ENCODE measurements at places on chromosomes 2 and 18.

- no peak for DNase-seq
Measured at GRCh38 chr2:62309465-62310091, 113.7 kb downstream of the B3GNT2 start.

GRCh38 chr2:155651851-155652250 is 680.7 kb downstream of the NR4A2 start:
- no peak for DNase-seq

DNA sequence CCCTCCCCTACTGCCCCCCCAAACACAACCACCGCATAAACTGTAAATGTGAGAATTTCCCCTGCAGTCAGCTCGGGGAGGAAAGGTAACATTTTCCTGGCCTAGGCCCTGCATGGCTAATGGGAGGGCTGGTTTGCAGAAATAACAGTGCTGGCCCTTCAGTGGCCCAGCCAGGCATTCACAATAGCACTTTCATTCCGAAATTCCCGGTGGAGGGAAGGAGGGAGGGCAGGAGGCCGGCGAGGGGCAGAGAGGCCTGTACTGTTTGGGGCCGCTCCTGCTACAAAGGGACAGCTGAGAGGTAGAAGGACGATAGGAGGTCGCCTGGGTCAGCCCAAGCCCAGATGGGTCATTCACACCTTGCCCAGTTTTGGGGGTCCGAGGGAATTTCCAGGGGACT is 11.3 kb downstream of the CYP26B1 start:
- DNase-seq = no peak

DNA sequence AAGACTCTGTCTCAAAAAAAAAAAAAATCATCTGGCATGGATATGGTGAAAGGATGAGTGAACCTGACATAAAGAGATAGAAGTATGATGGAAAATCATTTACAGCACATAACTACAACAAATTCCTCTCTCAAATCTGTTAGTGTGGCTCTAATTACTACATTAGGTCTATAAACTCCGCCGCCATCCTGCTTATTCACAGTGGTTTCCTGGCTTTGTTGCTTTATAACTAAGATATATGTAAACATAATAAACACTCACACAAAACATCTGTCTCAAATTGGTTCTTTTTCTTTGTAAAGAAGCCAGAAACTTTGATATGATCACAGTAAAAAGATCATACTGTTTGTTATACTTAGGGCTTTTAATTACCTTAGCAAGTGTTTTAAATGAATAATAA is 412.6 kb upstream of the FAM98A start:
- DNase-seq = no peak

DNA sequence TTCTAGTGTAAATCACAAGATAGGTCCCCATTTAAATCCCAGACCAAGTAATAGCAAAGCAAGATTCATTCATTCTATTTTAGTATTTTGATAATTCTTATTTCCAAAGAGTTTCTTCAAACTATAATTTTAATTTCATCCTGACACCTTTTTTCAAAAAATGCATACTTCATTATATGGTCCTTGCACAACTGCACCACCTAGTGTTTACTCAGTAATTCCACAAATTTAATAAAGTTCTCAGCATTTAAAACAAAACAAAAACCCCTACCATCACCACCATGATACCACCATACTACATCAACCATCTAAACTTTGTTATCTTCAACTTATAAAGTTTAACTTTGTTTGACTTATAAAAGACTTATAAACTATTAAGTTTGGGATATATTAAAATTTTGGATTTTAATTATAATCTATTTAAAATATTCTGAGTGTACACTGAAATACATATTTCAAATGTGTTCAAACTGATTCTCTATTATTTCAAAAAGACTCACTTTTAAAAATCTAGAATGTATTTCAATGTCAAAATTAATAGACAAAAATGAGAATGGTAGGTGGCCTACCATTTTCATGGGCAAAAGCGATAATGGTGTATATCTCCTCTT is 44.2 kb downstream of the WDPCP start:
- peak; percentile 29 for DNase-seq
